CD8-positive, alpha-beta memory T cell (primary cell): ENCODE measurements at places on chromosomes 6 and 20. TPM values are rescaled to one million over a fixed set of nuclear protein-coding genes. Genes with fewer than 3 reads are reported as not detected.

DNA sequence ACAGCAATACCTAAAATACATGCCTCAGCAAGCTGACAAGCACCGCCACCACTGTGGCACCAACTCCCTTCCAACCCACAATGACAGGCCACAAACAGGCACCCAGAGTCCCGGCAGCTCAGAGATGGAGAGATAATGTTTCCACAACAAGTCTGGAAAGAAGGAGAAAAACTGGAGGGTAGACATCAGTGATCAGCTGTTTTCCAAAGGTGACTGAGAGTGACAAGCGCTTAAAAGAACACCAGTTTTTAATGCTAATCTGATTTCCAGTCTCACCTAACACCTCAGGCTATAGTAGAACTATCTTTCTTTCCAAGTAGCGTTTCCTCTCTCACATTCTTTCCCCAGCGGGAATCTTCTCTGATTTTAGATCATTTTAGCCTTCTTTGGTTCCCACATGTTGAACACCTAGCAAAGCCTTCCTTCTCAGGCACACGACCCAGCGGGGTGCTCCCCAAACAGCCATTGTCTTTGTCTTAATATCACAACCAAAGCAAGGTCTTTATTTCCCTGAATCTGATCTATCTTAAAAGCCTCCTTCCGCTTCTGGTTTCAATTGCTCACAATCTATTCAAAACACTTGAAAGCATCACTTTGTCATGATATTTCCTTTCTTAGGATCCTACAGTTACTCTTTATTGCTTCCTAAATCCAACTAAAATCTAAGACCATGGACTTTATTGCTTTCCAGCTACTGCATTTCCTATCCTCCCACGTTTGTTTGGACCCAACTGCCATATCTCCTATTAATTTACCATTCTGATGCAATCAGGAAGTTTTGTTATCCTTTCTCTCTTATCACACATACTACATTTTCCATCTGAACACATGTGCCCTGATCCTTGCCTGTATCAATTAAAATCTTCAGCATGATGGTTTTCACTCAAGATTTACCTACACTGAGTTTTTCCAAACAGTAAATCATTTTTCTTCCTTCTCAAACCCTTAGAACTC lies 282.7 kb downstream of the ADGB start:
- no peak overlapping the region for H3K4me3 ChIP-seq
- H3K27me3 ChIP-seq: no peaks in the 10 kb centered on the region
- H3K4me1 ChIP-seq: no peaks in the 10 kb centered on the region
- no peaks in the 10 kb centered on the region for H3K36me3 ChIP-seq
- H3K27ac ChIP-seq: peak overlapping the region; percentile 29

The RIMS4 gene
- not detected for total RNA-seq

- H3K36me3 ChIP-seq: no peaks in the 10 kb centered on the region
- H3K4me3 ChIP-seq: no peak overlapping the region
- no peak for DNase-seq
- H3K27ac ChIP-seq: no peak overlapping the region
These were observed 165.0 kb upstream of the SULF2 start for GRCh38 chr20:47950124-47950912.

- H3K36me3 ChIP-seq: no peaks in the 10 kb centered on the region
- no peak overlapping the region for H3K27ac ChIP-seq
- H3K27me3 ChIP-seq: no peaks in the 10 kb centered on the region
- DNase-seq: no peak
- peaks cover 5% of the 10 kb centered on the region for H3K4me1 ChIP-seq
These were observed 171.1 kb downstream of the WDR27 start for GRCh38 chr6:169530752-169531123.

The CCN2 gene
- not detected for total RNA-seq
